Putamen (tissue), 1 donor: ENCODE measurements at places on chromosomes 16 and 17.

GRCh38 chr17:29504711-29505110 is 62.1 kb downstream of the ABHD15 start:
- DNase-seq = no peak

DNA sequence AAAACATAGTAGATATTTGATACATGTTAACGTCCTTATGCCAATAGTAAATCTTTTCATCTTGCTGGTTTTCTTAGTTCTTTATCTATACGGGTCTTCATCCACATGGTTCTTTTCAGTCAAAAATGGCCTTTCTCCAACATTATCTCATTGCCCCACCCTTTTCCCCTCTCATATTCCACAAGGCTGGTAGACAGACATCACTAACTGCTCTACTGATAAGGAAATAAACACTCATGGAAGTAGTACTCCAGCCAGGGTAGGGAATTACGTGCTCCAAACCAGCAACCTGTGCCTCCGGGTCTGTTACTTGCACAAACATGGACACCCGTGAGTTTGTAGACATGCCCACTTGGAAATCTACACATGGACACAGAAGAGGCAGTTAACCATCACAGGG is 141.4 kb downstream of the XYLT1 start:
- no peak for DNase-seq

DNA sequence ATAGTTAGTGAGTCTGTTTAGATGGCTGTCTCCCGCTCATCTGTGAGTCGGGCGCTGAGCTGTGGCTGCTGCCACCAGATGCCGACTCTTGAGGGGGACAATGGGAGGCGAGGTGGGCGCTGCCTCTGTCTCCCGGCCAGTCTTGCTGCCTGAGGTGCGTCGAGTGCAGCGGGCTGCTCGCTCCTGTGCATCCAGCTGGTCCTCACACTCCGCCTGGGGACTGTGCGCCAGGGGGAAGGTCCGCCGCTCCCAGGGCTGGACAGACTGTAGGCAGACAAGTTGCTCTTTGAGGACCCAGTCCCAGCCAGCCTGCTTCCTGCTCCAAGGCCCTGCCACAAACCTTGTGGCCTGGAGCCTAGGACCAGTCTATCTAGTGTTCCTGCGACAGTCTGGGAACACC is 32.4 kb downstream of the STH start:
- DNase-seq = no peak

GRCh38 chr16:85041219-85042166 is 13.9 kb downstream of the KIAA0513 start:
- no peak for DNase-seq

DNA sequence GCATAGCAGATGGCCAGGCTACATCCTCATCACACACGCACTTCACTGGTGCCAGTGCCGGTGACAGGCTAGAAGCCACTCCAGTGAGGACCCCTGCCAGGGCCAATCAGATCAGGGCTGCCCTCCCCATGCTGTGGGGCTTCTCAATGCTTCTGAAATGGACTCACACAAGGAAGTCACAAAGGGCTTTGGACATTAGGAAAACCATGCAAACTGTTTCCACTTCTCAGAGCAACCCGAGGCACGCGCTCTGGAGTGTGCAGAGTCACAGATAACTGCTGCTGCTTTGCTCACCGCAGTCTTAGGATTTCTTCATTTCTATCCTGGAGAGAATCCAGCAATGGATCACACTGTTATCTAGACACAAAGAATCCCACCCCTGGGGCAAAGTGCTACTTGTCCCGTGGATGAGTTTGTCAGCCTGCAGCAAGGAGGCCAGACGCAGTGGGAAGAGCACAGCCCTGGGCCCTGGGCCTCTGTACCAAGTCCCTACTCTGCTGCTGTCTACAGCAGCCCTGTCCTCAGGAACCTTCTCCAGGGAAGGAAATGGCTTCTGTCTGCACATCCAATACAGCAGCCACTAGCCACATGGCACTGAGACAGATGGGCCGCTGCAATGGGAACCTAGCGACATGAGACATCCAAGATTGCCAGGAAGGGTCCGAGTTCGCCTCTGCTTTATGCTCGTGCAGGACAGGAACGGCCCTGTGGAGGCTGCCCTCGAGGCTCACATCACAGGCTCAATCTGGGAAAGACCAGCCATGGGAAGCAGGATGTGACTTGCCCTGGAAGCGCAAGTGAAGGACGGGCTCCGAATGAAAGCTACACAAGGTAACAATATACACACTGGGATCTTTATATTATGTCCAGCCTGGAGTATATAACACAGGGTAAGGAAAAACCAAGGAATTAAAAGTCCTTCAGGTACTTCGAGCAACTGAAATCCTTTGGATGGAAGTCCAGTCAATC is 169.3 kb downstream of the ZFHX3 start:
- no peak for DNase-seq

- no peak for DNase-seq
These were observed 72.6 kb upstream of the CNEP1R1 start for GRCh38 chr16:49952386-49952785.

DNA sequence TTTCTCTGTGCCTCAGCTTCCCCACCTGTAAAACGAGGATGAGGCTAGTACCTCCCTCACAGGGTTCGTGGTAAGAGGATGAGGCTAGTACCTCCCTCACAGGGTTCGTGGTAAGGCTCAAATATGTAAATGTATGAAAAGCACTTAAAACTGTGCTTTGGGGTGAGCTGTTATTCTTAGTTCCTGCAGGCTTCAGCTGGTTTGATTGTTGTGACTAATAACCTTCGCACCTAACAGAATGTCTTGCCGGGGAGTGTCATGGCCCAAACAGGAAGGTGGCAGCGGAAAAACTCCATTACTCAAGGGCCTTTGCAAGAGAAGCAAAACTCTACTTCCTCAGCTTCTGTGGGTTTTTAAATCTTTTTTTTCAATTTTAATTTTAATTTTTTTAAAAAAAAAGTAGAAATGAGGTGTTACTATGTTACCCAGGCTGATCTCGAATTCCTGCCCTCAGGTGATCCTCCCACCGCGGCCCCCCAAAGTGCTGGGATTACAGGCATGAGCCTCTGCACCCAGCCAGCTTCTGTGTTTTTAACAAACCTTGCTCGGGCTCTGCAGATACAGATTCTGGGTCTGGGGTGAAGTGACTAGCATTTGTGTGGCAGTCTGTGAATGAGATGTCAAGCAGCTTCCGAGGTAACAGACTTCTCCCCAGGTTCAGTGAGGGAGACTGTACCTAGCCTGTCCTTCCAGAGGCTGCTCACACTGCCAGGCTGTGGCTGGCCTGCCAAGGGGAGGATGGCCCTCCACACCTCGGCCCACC is 103.0 kb downstream of the RAB11FIP4 start:
- no peak for DNase-seq

DNA sequence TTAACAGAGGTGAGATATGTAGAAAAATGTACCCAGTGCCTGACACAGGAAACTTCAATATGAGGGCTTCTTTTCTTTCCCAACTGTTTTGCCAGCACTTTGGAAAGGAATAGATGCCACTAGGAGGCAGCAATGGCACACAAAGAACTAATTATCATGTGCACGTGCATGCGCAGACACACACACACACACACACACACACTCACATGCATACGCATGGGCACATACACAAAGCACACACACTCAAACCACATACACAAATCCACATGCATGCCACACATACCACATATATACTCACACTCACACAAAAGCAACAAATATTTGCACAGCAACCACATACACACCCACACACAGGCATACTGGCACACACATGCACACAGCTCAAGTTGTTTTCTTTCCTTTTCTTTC is 8.8 kb upstream of the CEP112 start:
- peak; percentile 12 for DNase-seq
